ENCODE measurements at places on chromosomes 11 and 22. TPM values are rescaled to one million over a fixed set of nuclear protein-coding genes. Genes with fewer than 3 reads are reported as not detected.

DEPDC7 gene
- 6.9 TPM for total RNA-seq

USP2 gene
- 0.21 TPM for total RNA-seq

CCDC85B gene
- total RNA-seq = 44.2 TPM

DNA sequence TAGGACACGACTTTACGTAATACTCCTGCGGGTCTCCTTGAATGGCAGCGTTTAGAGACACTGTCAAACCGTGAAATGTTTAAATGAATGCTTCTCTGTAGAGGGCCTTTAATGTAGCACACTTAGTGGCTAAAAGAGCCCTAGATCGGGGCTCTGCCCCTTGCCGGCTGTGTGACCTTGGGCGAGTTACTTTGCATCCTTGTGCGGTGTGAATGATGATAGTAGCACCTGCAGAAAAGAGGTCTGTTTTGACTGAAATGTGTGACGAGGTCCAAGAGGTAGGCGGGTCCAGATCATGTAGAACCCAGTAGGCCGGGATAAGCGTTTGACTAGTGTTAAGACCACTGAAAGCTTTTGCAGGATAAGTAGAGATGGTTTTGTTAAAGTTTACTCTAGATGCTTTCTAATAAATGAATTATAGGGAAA lies 866 bp downstream of the MED17 start:
- no peak for DNase-seq

DNA sequence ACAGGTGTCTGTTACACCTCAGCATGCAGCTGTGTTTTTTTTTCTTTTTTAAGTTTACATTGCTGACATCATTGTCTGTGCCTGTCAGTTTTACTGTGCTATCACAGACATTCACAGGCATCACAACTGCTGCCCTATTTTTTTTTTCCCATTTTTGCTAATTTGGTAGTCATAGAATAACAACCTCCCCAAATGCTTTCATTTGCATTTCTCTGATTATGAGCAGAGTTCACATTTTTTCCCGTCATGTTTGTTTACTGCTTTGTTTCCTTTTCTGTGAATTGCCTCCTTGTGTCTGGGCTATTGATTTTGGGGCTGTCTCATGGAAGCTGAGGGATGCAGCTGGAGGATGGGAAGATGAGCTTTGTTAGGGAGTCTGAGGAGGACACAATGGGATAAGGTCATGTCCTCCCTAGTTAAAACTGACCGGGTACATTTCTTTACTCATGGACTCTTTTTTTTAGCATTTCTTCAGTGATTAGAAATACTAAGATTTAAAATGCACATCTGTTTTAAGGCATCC lies 155.1 kb downstream of the LDLRAD3 start:
- no peak for DNase-seq

- peak; percentile 19 for DNase-seq
Measured at GRCh38 chr11:29272019-29272654, 744.7 kb downstream of the KCNA4 start.

Data from H4 (cell line).